NCI-H460 (cell line): ENCODE measurements at places on chromosomes 2 and 18.

GRCh38 chr18:60010513-60010912 is 110.7 kb downstream of the PMAIP1 start:
- DNase-seq, result no peak

GRCh38 chr2:20536619-20537422 is 89.9 kb downstream of the RHOB start:
- no peak for DNase-seq

DNA sequence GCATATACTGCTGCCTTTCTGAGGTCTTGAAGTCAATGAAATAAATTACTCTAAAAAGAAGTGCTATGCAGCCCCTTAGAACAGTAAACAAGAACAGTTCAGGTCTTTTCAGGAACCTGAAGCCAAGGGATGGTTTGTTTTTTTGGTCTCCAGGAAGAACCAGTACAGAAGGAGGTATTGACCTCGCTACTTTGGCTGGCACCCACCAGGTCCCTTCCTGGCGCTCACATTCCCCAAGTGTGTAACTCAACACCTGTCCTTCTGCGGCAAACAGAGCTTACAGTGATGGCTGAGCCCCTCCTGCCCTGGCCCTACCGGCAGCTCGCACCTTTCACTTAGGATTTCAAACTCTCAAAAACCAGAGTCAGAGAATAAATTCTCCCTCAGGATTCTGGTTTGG is 51.9 kb downstream of the SETBP1 start:
- no peak for DNase-seq

DNA sequence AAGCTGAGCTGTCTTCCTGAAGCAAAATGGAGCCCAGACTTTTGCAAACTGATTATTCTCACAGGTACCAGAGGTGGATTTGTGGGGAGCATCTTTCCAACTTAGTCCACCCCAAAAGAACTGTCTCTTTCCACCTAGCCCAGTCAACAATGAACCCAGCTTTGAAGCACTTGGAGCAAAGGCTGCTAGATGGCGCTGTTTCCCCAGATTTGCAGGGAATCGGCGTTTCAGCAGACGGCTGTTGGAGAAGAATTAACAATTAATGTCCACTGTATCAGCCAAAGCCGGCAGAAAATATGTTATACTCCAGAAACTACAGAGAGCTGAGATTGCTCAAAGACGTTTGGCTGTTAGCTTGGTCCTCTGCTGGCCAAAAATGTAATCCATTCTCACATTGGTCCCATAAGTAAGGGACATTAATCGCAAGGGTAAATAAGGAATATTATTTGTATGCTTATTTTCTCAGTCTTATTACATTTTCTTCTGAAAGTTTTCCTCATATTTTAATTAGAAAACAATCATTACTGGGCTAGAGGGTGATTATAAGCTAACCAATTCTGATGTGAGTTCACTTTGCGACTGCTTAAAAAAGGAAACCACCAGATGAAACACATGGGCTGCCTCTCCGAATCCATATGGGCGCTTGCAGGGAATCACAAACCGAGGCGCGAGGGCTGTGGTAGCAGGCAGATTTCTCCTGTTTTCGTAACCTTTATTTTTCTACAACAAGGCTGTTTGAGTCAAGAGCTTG is 423.8 kb upstream of the MEX3C start:
- DNase-seq, result peak; percentile 34

- no peak for DNase-seq
Observed at GRCh38 chr2:37774976-37775907, 103.8 kb upstream of the CDC42EP3 start.

- no peak for DNase-seq
Observed at GRCh38 chr18:80249217-80250093, 2.1 kb upstream of the PARD6G start.
